Vagina (tissue), 2 donors: ENCODE measurements at places on chromosomes 4 and X.

- H3K27me3 ChIP-seq: no peaks in the 10 kb centered on the region
- H3K4me3 ChIP-seq: no peak overlapping the region
- no peak for DNase-seq
- H3K36me3 ChIP-seq: no peaks in the 10 kb centered on the region
These were observed 37.8 kb downstream of the SEPTIN6 start for GRCh38 chrX:119655125-119655524.

DNA sequence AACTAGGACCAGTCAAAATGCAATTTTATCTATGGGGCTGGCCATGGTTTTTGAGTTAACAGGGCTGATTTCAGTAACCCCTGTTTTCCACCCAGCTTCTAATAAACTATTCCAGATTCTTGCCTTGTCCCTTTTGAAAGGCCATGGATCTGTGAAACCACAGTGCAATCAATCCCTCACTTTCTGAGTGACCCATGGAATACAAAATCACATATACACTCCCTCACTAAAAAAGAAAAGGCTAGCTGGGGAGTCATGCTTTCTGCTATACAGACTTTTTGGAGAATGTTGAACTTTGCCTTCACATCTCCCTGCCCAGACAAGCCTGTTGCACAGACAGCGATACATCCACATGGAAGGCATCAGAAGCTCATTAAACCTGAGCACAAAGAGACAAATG lies 47.9 kb downstream of the MAD2L1 start:
- no peak overlapping the region for H3K27ac ChIP-seq
- no peaks in the 10 kb centered on the region for H3K27me3 ChIP-seq

GRCh38 chr4:128394778-128395177 lies 107.2 kb upstream of the PGRMC2 start:
- no peaks in the 10 kb centered on the region for H3K27me3 ChIP-seq
- no peak overlapping the region for H3K4me3 ChIP-seq
- H3K27ac ChIP-seq: peak overlapping the region; percentile 74
- no peaks in the 10 kb centered on the region for H3K36me3 ChIP-seq
- peaks cover 42% of the 10 kb centered on the region for H3K4me1 ChIP-seq

GRCh38 chr4:58688568-58688967 lies 1578.4 kb upstream of the IGFBP7 start:
- H3K36me3 ChIP-seq: no peaks in the 10 kb centered on the region
- H3K27me3 ChIP-seq: no peaks in the 10 kb centered on the region
- H3K4me3 ChIP-seq: no peak overlapping the region
- DNase-seq: no peak
- H3K27ac ChIP-seq: no peak overlapping the region

GRCh38 chrX:120514236-120514635 lies 45.1 kb upstream of the LAMP2 start:
- DNase-seq: no peak
- H3K4me1 ChIP-seq: no peaks in the 10 kb centered on the region
- no peak overlapping the region for H3K27ac ChIP-seq
- no peak overlapping the region for H3K4me3 ChIP-seq

DNA sequence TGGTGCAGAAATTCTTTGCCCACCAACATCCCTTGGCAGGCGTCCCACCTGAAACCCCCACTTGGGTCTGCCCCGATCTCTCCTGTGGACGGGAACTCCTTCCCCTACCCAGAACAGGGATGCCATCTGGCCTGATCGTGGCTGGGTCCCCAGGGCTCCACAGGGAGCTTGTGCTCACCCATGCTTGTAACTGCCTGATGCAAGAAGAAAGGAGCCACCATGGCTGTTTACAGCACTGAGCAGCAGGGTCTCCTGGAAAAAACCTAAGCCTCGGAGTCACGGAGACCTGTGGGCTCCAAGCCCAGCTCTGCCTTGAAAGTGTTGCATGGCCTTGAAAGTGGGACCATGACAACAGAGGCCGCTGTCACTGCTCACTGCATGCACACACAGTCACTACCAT lies 101.5 kb upstream of the AFAP1 start:
- no peak overlapping the region for H3K4me3 ChIP-seq
- no peak for DNase-seq
- no peaks in the 10 kb centered on the region for H3K27me3 ChIP-seq
- no peaks in the 10 kb centered on the region for H3K4me1 ChIP-seq
- no peak overlapping the region for H3K27ac ChIP-seq

- no peak for DNase-seq
- H3K27me3 ChIP-seq: no peaks in the 10 kb centered on the region
- peaks cover 5% of the 10 kb centered on the region for H3K36me3 ChIP-seq
- H3K4me1 ChIP-seq: no peaks in the 10 kb centered on the region
These were observed 306.5 kb downstream of the CAMK2D start for GRCh38 chr4:113455061-113455460.

DNA sequence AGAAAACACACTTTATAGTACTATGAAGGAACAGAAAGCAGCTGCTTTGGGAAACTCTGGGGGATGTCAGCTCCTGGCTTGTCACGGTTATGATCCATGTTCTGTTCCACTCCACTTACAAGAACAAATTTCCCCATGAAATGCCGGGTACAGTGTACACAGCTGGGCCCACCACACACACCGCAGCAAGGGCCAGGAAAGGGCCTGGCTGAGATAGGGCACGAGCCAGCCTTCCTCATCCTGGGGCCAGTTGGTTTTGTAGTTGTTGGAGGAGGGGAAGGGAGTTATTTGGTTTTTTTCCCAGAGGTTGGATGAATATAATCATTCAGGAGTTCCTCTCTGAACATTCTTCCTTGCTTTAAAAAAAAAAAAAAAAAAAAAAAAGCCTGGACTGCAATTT lies 56.8 kb downstream of the SEPSECS start:
- no peaks in the 10 kb centered on the region for H3K36me3 ChIP-seq
- no peak overlapping the region for H3K4me3 ChIP-seq
- H3K27ac ChIP-seq: peak overlapping the region; percentile 20
- DNase-seq: no peak
- H3K4me1 ChIP-seq: peaks cover 16% of the 10 kb centered on the region

GRCh38 chrX:31240982-31241381 lies 169.1 kb upstream of the FTHL17 start:
- no peak overlapping the region for H3K4me3 ChIP-seq
- no peaks in the 10 kb centered on the region for H3K27me3 ChIP-seq
- DNase-seq: no peak

- no peaks in the 10 kb centered on the region for H3K4me1 ChIP-seq
- no peaks in the 10 kb centered on the region for H3K36me3 ChIP-seq
- no peak for DNase-seq
These were observed 339.6 kb upstream of the PCDH10 start for GRCh38 chr4:132809298-132810032.

DNA sequence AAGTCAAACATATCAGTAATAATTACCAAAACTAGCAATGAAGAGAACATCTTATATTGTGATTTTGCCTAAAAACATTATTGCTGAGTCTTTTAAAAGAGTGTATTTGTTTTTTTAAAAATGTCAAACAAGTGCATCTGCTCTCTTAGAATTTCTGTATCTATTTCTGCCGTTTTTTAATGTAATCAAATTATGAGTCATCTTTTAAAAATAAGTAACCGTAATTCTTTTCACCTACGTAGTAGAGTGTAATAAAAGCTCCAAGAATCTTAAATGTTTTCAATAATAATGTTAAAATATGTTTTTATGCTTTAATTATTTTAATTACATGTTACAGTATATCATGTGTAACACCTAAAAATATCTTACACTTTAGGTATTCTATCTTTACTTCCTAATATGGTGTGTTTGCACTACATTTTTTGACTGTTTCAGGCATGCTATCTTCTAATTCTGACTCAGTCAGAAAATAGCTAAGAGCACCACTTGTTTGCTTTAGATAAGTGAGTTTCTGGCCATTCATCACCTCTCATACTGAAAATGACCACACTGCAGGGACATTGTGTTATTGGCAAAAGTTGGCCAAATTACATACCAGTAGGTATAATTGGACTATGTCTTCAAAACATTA lies 368.5 kb downstream of the PCDH7 start:
- peaks cover 8% of the 10 kb centered on the region for H3K4me1 ChIP-seq
- no peak overlapping the region for H3K4me3 ChIP-seq
- no peak for DNase-seq
- H3K36me3 ChIP-seq: no peaks in the 10 kb centered on the region
- no peaks in the 10 kb centered on the region for H3K27me3 ChIP-seq
- no peak overlapping the region for H3K27ac ChIP-seq

- peaks cover 9% of the 10 kb centered on the region for H3K4me1 ChIP-seq
- no peaks in the 10 kb centered on the region for H3K36me3 ChIP-seq
- no peak for DNase-seq
- H3K27ac ChIP-seq: no peak overlapping the region
- H3K27me3 ChIP-seq: no peaks in the 10 kb centered on the region
These were observed 36.9 kb upstream of the ADRA2C start for GRCh38 chr4:3729188-3729881.

- no peak overlapping the region for H3K27ac ChIP-seq
- no peaks in the 10 kb centered on the region for H3K4me1 ChIP-seq
- DNase-seq: no peak
These were observed 68.9 kb downstream of the PCDH19 start for GRCh38 chrX:100341142-100341510.

GRCh38 chr4:99991741-99992140 lies 41.7 kb upstream of the H2AZ1 start:
- DNase-seq: no peak
- H3K4me1 ChIP-seq: no peaks in the 10 kb centered on the region
- no peak overlapping the region for H3K4me3 ChIP-seq
- no peaks in the 10 kb centered on the region for H3K27me3 ChIP-seq
- no peaks in the 10 kb centered on the region for H3K36me3 ChIP-seq
- no peak overlapping the region for H3K27ac ChIP-seq

GRCh38 chr4:3829956-3830773 lies 64.0 kb downstream of the ADRA2C start:
- no peak overlapping the region for H3K4me3 ChIP-seq
- no peak for DNase-seq
- H3K36me3 ChIP-seq: no peaks in the 10 kb centered on the region
- H3K4me1 ChIP-seq: peaks cover 14% of the 10 kb centered on the region

GRCh38 chr4:123826896-123827295 lies 430.3 kb downstream of the SPRY1 start:
- no peak for DNase-seq
- H3K27me3 ChIP-seq: no peaks in the 10 kb centered on the region
- no peak overlapping the region for H3K4me3 ChIP-seq
- H3K27ac ChIP-seq: no peak overlapping the region

- H3K4me1 ChIP-seq: no peaks in the 10 kb centered on the region
- no peaks in the 10 kb centered on the region for H3K27me3 ChIP-seq
- no peak overlapping the region for H3K4me3 ChIP-seq
- DNase-seq: no peak
These were observed 169.6 kb downstream of the MID1IP1 start for GRCh38 chrX:38970845-38971244.

DNA sequence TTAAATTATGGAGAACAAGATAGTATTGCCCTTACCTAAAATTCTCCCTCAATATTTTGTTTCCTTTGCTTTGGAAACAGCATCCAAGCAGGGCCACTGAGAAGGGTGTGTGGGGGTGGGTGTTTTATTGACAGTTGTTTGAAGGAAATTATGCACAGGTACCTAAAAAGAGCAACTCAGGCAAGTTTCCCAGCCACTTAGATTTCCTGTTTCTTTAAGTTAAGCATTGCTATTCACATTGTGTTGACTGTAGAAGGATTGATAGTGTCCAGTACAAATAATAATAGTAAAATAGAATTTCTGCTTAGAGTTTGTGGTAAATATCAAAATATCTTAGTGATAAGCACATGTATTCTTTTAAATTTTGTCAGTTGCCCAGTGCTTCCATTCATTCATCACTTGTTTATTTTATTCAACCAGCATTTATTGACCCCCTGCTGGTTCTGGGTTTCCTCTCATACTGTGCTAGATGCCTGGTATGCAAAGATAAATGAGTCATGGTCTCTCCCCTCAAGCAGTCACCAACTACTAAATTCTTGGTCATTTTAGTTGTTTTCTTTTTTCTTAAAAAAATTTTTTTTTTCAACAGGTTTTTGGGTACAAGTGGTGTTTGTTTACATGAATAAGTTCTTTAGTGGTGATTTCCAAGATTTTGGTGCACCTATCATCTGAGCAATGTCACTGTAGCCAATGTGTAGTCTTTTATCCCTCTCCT lies 50.0 kb downstream of the GALNT7 start:
- no peak overlapping the region for H3K27ac ChIP-seq
- H3K27me3 ChIP-seq: no peaks in the 10 kb centered on the region
- H3K36me3 ChIP-seq: no peaks in the 10 kb centered on the region

DNA sequence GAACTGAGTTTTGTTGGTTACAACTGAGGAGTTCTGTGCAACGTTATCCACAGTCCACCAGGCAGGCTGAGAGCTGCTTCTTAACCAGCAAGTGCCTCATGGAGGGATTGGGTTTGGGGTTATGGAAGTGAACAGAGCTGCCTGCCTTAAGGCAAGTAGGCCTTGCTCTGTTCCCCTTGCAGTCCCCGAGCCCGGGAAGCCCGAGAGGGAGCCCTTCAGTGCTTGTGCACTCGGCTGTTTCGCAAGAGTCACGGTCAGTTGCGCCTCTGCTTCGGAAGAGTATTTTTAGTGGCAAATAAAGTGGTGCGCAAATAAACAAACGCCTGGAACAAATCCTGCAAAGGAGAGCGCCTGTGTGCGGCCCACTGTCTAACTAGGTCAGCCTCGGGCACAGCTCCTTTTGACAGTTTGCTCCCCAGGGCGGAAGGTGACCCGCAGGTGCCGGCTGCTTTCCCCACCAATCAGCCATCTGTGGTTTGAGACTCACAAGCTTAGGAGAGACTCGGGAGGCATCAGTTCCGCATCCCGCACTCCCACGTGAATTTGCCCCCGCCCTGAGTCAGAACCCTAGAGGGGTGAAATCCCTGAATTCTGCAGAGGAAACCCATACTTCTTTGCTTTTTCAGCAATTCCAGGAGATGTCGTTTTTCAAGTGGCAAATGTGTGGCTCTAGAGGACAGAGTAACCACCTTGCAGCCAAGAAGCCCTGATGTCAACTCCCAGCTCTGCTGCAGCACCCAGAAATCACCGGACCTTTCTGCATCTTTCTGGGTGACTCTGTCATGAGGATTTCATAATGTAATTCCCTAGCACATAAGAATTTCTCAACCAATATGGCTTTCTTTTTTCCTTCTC lies 56.8 kb downstream of the LGI2 start:
- H3K27me3 ChIP-seq: no peaks in the 10 kb centered on the region
- H3K36me3 ChIP-seq: no peaks in the 10 kb centered on the region
- peak; percentile 80 for DNase-seq
- peak overlapping the region; percentile 56 for H3K27ac ChIP-seq

- H3K4me1 ChIP-seq: no peaks in the 10 kb centered on the region
- no peak for DNase-seq
- no peaks in the 10 kb centered on the region for H3K36me3 ChIP-seq
- no peak overlapping the region for H3K4me3 ChIP-seq
These were observed 32.7 kb upstream of the PSAPL1 start for GRCh38 chr4:7467471-7467870.

- H3K36me3 ChIP-seq: no peaks in the 10 kb centered on the region
- no peaks in the 10 kb centered on the region for H3K4me1 ChIP-seq
- no peak overlapping the region for H3K4me3 ChIP-seq
- no peaks in the 10 kb centered on the region for H3K27me3 ChIP-seq
These were observed 39.3 kb downstream of the RNF212 start for GRCh38 chr4:1074077-1074476.

- H3K36me3 ChIP-seq: no peaks in the 10 kb centered on the region
- H3K27me3 ChIP-seq: no peaks in the 10 kb centered on the region
These were observed 9.9 kb downstream of the TMSB4X start for GRCh38 chrX:12984603-12985319.

- H3K4me1 ChIP-seq: no peaks in the 10 kb centered on the region
- DNase-seq: no peak
- H3K27ac ChIP-seq: no peak overlapping the region
- no peak overlapping the region for H3K4me3 ChIP-seq
- H3K27me3 ChIP-seq: no peaks in the 10 kb centered on the region
These were observed 87.4 kb downstream of the PLAC1 start for GRCh38 chrX:134570899-134571298.

- no peaks in the 10 kb centered on the region for H3K36me3 ChIP-seq
- no peak overlapping the region for H3K4me3 ChIP-seq
- H3K27ac ChIP-seq: no peak overlapping the region
- H3K4me1 ChIP-seq: peaks cover 21% of the 10 kb centered on the region
These were observed 21.3 kb downstream of the SPCS3 start for GRCh38 chr4:176340871-176341685.
